ENCODE measurements at places on chromosomes 11 and 22.

- DNase-seq: no peak
These were observed 4.4 kb upstream of the WEE1 start for GRCh38 chr11:9568854-9569587.

DNA sequence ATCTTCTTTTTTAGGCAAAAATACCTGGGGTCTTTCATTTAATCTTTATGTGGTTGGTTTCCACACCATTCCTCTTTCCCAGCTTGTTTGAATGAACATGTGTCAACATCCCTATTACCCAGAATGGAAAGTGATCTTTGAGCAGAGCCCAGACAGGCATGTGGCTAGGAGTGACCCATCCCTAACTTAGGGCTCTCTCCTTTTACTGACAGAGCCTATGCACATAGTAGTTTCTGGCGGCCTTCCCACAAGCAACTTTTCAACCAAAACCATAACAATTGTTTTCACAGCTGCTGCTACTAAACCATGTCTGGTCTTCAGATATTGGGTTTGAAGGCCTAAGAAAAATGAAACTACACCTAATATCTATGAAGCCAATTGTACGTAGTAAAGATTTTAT, 107.5 kb downstream of the TENM4 start:
- DNase-seq: no peak

DNA sequence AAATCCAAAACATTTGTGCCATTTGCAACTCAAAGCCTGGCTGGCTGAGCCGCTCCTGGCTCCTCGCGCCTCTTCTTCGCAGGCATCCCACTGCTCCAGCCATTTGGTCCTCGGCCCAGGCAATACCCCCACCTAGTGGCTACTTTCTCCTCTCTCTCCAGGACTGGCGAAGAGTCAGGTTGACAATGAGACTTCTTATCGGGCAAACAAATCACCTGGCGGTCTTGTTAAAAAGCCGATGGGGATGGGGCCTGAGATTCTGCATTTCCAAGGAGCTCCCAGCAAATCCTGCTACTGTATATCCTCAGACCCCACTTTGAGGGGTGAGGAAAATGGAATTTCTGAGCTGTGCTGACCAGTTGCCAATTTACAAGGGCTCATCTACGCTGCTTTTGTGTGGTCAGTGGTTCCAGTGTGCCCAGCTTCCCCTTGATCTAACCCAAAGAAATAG, 89.0 kb downstream of the ISX start:
- DNase-seq: no peak

DNA sequence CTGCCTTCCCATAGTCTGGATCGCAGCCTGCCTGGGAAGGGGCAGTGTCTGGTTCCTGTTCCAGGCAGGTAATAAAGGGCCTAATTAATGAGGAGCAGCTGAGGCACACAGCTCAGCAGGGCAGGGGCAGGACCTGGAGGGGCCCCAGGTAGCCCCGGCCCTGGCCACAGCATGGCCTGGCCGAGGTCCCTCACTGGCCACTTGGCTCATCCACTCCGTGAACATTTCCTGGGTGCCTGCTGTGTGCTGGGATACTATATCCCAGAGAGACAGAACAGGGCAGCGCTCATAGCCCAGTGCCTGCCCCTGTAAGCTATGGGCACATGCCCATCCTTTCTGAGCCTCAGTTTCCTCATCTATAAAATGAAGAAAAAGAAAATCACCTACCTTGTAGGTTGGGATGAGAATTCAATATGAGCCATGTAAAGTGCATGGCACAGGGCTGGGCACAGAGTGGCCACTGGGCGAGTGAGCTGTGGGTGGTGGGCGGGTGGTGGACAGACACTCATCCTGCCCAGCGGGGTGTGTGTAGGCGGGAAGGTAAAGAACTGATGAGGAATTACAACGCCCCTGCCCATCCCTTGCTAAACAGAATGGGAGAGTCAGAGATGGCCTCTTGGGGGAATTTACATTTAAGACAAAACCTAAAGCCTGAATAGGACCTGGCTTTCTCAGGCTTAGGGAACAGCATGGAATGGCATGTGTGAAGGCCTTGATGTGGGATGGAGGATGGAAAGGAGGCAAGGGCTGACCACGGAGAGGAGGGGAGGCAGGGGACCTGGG, 9.2 kb downstream of the MYRF start:
- no peak for DNase-seq

DNA sequence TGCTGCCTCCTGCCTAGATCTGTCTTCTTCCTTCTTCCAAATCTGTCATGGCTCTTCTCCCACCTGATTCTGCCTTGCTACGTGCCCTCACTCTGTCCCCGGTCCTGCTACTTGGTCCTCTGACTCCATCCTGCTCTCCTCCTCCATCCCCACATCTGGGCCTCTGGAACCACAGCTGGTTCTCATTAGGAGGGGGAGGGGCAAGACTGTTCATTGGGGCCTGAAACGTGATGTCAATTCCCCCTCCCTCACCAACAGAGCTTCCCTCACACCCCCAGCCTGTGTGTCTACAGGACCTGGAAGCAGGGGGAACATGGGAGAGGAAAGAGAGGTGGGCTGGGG, 9.1 kb downstream of the DCHS1 start:
- DNase-seq: no peak

GRCh38 chr11:120055646-120056045, 82.3 kb downstream of the TRIM29 start:
- DNase-seq: no peak

DNA sequence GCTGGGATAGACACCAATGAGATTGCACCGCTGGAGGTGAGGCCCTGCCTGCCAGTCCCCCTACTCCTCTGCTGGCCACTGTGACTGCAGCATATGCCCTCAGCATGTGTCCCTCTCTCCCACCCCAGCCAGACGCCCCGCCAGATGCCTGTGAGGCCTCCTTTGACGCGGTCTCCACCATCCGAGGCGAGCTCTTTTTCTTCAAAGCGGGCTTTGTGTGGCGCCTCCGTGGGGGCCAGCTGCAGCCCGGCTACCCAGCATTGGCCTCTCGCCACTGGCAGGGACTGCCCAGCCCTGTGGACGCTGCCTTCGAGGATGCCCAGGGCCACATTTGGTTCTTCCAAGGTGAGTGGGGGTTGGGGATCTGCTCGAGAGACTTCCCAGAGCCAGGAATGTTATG, 5.7 kb upstream of the SMARCB1 start:
- no peak for DNase-seq

DNA sequence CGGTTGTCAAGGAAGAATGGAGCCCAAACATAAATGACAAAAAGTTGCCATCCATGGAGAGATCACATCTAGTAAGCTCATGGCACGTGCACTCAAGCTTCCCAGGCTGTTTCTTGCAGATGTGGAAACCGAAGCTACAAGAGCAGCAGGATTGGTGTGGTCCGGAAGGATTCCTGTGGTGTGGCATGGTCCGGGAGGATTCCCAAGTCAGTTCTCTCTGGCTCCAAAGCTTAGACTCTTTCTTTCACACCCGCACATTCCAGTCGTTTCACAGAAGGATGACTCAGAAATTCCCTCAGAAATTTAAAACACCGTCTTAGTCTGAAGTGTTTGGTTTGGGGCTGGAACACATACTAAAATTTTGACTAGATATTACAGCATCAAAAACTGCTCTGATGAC, 78.0 kb upstream of the DRD2 start:
- DNase-seq: no peak

DNA sequence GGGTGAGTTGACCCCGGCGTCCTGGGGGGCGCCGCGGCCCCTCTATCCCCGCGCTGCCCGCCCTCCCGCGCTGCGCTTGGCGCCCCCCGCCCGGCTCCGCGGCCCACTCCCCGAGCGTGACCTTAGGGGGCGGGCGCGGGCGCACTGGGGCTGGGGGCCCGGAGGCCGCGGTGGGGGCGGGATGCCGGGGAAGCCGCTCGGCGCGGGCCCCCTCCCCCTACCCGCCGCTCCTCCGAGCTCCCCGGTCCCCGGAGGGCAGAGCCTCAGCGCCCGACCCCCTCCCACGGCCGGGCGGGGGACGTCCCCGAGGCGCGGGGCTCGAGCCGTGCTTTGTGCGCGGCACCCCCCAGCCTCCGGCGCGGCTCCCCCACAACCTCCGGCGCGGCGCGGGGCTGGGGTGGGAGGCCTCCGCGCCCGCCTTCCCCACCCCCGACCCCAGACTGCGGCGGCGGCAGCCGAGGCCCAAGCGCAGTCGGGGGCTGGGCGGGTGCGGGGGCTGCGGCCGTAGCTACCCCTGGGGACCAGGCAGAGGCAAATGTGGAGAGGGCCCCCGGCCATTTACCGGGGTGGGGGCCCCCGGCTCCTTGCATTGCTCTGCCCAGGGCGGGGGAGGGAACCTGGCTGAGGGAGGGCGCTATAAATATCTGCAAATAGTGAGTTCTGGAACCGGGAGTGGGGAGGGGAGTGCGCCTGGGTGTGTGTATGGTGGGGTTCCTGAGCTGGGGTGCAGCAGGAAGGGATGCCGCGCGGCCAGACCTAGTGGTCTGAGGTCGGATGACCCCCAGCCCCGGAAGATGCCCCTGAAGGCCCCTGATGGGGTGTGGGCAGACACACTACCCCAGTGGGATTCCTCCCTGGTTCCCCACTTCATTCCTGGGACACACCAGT, 988 bp downstream of the MGAT3 start:
- no peak for DNase-seq

DNA sequence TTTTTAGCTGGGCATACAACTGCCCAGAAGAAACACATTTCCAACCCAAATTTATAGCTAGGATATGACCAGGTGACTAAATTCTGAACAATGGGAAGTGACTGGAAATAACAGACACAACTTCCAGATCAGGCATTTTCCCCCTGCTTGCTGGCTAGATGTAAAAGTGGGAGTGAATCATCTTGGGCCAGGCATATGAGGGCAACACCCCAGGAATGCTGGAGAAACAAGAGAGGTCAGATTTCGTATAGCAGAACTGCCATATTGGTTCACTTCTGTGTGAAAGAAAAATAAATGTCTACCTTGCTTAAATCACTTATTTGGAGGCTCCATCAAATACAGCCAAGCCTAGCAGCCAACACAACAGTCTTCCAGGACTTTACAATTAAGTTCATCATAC, 7.4 kb downstream of the ATL3 start:
- no peak for DNase-seq

DNA sequence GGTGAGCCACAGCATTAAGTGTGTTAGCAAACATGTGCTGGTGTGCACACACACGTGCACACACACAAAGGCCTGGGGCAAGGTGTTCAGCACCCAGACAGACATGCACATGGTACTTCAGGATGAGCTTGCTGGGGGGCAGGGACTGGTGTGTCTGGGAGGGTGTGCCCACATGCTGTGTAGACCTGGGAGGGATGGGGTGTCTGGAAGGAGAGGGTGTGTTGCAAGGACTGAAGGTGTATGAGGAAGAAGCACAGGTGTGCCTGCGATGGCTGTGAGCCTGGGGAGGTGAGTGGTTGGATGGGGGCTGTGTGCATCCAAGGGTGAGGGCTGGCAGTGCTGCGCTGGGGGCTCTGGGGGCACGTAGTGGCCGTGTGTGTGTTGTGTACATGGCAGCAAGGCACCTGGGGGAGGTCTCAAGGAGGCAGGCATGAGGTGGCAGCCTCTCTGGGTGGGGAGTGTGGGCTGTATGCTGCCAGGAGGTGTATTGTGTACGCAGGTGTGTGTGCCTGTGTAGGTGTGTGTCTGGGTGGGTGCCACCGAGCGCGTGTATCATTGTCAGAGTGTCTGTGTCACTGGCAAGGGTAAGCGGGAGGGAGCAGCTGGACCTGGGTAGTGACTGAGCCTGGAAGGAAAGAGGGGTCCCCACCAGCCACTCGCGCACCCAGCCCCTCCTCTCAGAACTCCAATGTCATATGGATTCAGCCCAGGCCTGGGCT, 2.2 kb downstream of the NRXN2 start:
- no peak for DNase-seq

- DNase-seq: no peak
These were observed 1.8 kb upstream of the DENND5A start for GRCh38 chr11:9266926-9267325.

DNA sequence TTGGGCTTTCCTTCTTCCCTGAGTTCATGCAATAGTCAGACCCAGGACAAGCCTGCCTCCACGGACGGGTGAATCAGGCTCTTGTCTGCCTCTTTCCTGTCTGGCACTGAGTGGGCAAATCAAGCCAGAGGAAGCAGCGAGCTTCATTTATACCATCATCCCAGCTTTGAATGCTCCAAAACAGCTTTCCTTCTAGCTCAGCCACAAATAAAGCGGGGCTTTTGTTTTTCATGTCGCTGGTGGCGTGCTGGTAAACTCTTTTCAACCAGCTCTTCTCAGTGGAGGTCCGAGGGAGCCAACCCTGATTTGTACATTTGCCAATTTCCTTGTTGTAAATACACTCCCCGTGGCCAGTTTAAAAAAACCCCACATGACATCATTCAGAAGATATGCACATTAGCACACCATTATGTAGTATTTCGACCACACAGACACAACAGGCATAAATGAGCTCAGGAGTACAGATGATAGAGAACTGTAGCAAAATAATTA, 8.6 kb downstream of the C11orf91 start:
- DNase-seq: no peak

DNA sequence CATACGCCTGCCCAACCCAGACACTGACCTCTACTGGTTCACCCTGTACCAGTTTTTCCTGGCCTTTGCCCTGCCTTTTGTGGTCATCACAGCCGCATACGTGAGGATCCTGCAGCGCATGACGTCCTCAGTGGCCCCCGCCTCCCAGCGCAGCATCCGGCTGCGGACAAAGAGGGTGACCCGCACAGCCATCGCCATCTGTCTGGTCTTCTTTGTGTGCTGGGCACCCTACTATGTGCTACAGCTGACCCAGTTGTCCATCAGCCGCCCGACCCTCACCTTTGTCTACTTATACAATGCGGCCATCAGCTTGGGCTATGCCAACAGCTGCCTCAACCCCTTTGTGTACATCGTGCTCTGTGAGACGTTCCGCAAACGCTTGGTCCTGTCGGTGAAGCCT, 2.2 kb downstream of the MCHR1 start:
- DNase-seq: no peak

DNA sequence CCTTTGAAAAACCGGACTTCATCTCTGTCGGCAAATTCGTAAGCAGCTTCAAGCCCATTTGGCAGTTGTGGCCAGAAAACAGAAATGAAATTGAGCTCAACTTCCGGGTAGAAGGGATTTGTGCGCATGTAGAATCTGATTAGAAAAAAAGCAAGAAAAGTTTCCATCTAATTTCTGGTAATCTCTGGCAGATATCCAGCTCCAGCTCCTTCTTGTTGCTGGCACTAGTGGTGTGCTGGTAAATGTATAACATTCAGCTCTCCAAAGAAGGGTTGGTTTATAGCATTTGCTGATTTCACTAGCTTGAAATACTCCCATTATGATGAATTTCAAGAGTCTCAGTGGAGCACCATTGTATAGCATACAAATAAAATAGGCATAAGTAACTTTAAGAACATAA, 5.4 kb downstream of the MMP1 start:
- no peak for DNase-seq

- no peak for DNase-seq
These were observed 9.5 kb upstream of the LTO1 start for GRCh38 chr11:69684651-69685050.

DNA sequence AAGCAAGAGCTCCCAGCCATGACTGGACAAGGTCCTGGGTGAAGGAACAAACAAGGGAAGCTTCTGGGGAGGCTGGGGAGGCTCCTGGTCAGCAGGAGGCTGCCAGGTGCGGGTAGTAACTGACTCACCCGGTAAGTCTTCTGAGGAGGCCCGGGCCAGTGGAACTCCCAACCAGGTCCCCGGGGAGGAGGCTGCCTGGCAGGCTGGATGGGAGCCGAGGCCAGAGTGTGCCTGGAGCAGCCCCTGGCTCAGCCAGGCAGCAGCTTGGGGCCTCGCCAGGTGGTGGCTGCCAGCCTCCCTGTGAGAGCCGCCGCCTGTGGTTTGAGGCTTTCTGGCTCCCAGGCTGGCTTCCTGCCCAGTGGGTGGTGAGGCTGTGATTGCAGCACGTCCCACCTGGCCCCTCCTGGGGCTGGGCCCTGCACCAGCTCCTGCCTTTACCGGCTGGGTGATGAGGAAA, 46.2 kb downstream of the IGF2 start:
- no peak for DNase-seq

GRCh38 chr11:118090545-118091162, 3.9 kb upstream of the SMIM35 start:
- DNase-seq: no peak
